Transverse colon (tissue), 4 donors: ENCODE measurements at places on chromosomes 1 and 21.

DNA sequence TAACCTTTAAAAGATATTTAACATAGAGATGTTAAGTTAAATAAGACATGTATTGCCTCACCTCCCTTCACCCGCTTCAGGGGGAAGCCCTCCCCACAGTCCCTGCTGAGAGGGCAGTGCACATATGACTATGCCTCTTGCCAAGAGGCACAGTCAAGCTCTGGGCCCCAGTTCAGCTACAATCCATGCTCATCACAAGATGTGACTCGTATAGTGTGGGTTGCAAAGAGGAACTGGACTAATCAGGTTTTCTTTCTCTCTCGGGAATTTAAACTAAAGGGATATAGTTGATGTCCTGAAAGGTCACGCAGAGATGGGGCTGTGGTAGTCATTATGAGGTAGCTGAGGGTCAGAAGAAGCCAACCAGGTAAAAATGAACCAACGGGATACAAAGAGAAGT is 35.6 kb downstream of the LYST start:
- H3K27ac ChIP-seq: no peak overlapping the region
- no peak for DNase-seq
- peaks cover 9% of the 10 kb centered on the region for H3K36me3 ChIP-seq
- H3K4me1 ChIP-seq: no peaks in the 10 kb centered on the region

DNA sequence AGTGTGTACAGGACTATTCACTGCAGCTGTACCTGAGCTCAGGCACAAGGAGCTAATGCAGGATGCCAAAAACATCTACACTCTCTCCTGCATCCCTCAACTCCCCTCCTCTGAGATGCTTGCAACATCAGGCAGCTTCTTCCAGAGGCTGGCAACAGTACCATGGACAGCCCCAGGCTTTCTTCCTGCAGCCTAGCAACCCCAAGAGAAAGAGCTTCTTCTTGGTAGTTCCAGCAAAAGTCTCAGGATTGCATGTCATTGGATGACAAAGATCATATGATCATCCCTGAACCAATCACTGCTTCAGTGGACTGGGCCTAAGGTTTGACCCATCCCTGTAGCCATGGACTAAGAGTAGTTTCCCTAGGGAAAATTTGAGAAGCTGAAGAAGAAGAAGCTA is 46.7 kb downstream of the CAMK2N1 start:
- peaks cover 11% of the 10 kb centered on the region for H3K27me3 ChIP-seq
- DNase-seq: no peak
- H3K4me3 ChIP-seq: no peak overlapping the region
- H3K4me1 ChIP-seq: no peaks in the 10 kb centered on the region
- no peaks in the 10 kb centered on the region for H3K36me3 ChIP-seq

GRCh38 chr1:109504974-109505373 is 4.6 kb downstream of the AMIGO1 start:
- H3K4me1 ChIP-seq: peaks cover 21% of the 10 kb centered on the region
- H3K4me3 ChIP-seq: no peak overlapping the region
- H3K27ac ChIP-seq: no peak overlapping the region
- H3K27me3 ChIP-seq: no peaks in the 10 kb centered on the region
- no peak for DNase-seq

DNA sequence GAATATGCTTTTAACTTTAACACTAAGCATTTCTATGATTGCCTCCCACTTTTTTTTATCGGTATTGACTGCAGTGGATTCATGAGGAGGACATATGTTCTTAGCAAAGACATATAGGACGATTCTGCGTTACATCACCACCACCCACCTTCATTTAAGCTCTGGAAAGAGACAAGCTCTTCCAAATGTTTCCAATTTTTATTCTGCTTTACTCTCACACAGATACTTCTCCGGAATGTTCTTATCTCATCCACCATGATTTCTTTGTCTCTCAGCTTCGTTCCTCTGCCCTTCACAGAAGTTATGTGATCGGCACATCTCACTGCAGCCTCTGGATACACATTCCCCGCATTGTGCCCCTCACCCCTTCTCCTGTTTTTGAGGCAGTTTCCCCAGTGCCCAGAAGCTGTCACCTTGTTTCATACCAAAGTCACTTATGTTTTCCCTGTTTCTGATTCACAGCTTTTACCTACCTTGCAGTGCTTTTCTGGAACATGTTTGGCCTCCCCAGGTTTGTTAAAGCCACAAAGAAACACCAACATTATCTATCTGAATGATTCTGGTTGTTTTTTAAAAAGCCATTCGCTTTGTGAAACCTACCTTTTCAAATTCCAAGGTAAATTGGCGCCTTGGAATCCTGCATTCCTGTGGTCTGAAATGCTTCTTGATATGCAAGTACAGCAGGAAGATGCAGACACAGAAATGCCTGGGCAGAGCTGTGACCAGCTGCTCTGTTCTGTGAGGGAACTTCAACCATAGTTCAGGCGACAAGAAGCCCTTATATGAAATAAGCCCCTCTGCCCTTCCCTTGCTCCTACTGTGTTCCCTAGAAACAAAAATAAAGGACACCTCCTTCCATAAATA is 1020.2 kb downstream of the TTLL7 start:
- H3K36me3 ChIP-seq: no peaks in the 10 kb centered on the region
- H3K4me3 ChIP-seq: no peak overlapping the region
- no peak for DNase-seq

DNA sequence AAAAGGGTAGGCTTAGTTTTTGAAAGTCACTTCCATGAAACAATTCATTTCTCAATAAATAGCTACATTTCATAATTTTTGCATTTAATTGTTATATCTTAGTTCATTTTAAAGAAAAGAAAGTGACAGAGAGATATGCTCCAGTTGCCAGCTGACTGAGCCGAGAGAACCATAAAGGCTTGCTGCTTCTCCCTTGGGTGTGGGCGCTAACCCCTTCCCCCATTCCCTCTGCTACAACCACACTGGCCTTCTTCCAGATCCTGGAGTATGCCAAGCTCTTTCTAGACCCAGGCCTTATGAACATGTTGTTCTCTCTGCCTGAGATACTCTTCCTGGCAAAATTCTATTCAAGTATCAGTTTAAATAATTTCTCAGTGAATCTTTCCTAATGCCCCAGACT is 12.3 kb downstream of the SORT1 start:
- no peaks in the 10 kb centered on the region for H3K27me3 ChIP-seq
- H3K36me3 ChIP-seq: no peaks in the 10 kb centered on the region
- peak overlapping the region; percentile 47 for H3K27ac ChIP-seq
- no peak overlapping the region for H3K4me3 ChIP-seq
- H3K4me1 ChIP-seq: peaks cover 21% of the 10 kb centered on the region

DNA sequence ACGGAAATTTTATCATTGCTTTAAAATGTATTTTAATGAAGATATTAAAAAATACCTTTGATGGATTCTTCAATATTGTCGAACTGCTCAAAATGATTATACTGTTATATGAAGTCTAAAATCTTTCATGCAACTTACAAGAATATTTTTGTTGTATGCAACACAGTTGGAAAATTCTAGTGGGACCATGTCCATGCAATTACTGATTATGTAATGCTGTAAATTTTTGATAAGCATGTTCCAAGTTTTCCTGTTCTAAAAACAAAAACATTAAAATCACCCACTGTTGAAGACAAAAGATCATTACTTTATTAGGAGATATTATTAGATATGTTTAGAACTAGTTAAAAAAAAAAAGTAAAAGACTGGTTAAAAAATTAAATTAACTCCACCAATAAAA is 132.8 kb downstream of the NFIA start:
- H3K4me1 ChIP-seq: no peaks in the 10 kb centered on the region
- no peak overlapping the region for H3K4me3 ChIP-seq
- no peak for DNase-seq
- H3K36me3 ChIP-seq: no peaks in the 10 kb centered on the region

- no peak overlapping the region for H3K27ac ChIP-seq
- no peaks in the 10 kb centered on the region for H3K27me3 ChIP-seq
- no peaks in the 10 kb centered on the region for H3K36me3 ChIP-seq
- DNase-seq: no peak
These were observed 60.4 kb downstream of the ALG14 start for GRCh38 chr1:95012389-95012788.

GRCh38 chr1:119791377-119791776 is 19.9 kb downstream of the REG4 start:
- peaks cover 60% of the 10 kb centered on the region for H3K4me1 ChIP-seq
- H3K27ac ChIP-seq: peak overlapping the region; percentile 67
- no peak overlapping the region for H3K4me3 ChIP-seq
- no peak for DNase-seq

GRCh38 chr1:244319283-244320132 is 132.2 kb downstream of the ADSS2 start:
- H3K4me3 ChIP-seq: no peak overlapping the region
- DNase-seq: no peak
- no peaks in the 10 kb centered on the region for H3K36me3 ChIP-seq
- H3K27ac ChIP-seq: peak overlapping the region; percentile 20

GRCh38 chr21:26148071-26148839 is 22.3 kb downstream of the APP start:
- no peak for DNase-seq
- H3K4me3 ChIP-seq: no peak overlapping the region
- H3K27ac ChIP-seq: no peak overlapping the region
- no peaks in the 10 kb centered on the region for H3K27me3 ChIP-seq
- H3K4me1 ChIP-seq: no peaks in the 10 kb centered on the region
- no peaks in the 10 kb centered on the region for H3K36me3 ChIP-seq

DNA sequence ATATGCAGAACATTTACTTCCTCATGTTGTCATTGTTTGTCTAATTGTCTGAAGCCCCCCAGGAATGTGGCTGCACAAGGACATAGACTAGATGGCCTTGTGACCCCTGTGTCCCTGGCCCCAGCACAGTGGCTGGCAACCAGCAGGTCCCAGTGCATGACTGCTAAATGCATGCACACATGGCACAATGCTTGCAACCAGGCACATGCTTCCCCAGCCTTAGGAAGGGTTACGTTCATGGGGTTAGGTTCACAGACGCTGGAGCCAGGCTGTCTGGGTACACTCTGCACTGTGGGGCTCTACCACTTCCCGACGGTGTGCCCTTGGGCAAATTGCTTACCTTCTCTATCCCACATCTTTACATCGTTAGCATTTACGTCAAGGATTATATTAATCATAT is 21.2 kb upstream of the CLIC6 start:
- no peaks in the 10 kb centered on the region for H3K36me3 ChIP-seq
- peaks cover 1% of the 10 kb centered on the region for H3K27me3 ChIP-seq
- H3K27ac ChIP-seq: no peak overlapping the region
- H3K4me3 ChIP-seq: no peak overlapping the region
- no peaks in the 10 kb centered on the region for H3K4me1 ChIP-seq
- no peak for DNase-seq

DNA sequence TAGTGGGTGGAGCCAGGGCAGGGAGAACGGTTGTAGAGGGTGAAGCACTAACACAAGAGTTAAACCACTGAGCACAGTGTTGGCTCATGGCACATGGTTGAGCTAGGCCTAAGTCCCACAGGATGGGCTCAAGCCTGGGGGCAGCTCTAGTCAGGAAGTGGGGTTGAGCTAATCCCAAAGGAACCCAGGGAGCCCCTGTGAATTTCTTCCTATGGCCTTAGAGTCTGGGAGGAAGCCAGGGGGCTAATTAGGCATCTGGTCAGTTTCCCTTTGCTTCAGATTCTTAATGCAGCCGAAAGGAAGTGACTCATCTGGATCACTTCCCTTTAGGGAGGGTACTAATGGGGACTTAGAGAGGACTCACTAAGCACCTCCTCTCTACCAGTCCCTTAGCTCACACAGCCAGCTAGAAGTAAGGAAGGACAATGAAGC is 10.1 kb downstream of the CFAP45 start:
- H3K4me1 ChIP-seq: no peaks in the 10 kb centered on the region
- H3K27ac ChIP-seq: peak overlapping the region; percentile 20
- no peaks in the 10 kb centered on the region for H3K36me3 ChIP-seq
- H3K4me3 ChIP-seq: no peak overlapping the region

GRCh38 chr1:227896710-227897655 is 50.7 kb downstream of the WNT9A start:
- H3K4me3 ChIP-seq: no peak overlapping the region
- H3K27me3 ChIP-seq: no peaks in the 10 kb centered on the region
- H3K4me1 ChIP-seq: no peaks in the 10 kb centered on the region
- peak; percentile 2 for DNase-seq
- H3K36me3 ChIP-seq: no peaks in the 10 kb centered on the region

DNA sequence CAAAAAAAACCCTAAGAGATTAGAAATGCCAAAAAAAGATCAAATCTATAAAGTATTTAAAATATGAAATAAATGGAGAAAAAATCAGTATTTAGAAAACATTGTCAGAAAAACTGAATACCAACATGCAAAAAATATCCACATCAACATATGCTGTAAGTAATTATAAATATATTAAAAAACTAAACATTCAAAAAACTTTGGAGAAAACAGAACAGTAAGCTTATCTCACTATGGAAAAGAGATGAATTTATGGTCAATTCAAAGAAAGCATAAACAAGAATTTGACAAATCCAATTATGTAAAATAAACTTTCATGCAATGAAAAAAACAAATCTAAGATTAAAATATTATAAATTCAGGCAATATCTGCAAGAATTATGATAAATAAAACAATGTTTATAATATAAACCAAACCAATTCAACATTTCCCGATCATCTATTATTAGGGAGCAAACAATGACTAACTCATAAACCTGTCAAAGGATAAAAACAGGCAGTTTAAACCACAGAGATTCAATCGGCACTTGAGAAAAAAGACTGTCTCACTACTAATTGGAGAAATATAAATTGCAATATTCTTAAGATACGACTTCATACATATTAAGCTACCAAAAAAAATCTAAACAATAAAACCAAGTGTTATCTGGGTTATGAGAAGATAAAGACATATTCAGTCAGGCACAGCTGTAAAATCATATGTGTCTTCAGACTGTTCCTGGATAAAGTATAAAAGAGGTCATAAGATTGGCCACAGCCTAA is 21.8 kb downstream of the EYA3 start:
- DNase-seq: no peak
- H3K4me1 ChIP-seq: peaks cover 3% of the 10 kb centered on the region
- no peaks in the 10 kb centered on the region for H3K27me3 ChIP-seq
- no peak overlapping the region for H3K4me3 ChIP-seq

DNA sequence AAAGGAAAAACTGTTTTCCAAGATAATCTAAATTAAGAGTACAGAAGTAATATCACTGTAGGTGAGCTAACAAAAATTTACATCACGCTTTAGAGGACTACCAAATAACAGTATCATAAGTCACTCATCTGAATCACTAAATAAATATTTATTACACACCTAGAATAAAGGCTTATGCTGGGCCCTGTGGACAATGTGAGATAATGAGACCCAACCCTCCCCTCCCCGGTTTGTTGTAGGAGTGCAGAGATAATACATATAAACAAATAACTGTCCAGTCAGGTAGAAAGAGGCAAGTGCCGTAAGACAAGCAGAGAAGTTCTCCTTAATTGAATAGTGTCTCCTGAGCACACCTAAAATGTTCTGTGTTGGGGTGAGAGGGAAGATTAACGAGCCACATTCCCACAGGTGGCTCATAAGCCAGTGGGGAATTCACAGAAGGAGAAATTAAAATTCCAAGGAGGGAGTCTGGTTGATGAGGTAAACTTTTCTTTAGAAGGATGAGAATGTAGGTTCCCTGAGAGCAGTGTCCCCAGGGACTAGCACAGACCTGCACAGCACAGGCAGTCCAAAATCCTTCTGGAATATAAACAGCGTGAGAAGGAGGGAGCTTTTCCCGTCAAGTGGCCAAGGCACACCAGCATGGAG is 241.4 kb downstream of the NFIA start:
- no peaks in the 10 kb centered on the region for H3K36me3 ChIP-seq
- H3K27me3 ChIP-seq: no peaks in the 10 kb centered on the region
- H3K4me3 ChIP-seq: no peak overlapping the region
- no peak for DNase-seq
- peak overlapping the region; percentile 6 for H3K27ac ChIP-seq
- peaks cover 26% of the 10 kb centered on the region for H3K4me1 ChIP-seq
